ENCODE measurements at places on chromosomes 6 and 20.

- DNase-seq: no peak
Observed at GRCh38 chr20:34262488-34263288, 21.5 kb downstream of the ASIP start.

GRCh38 chr20:36672991-36673390 is 27.0 kb upstream of the SLA2 start:
- no peak for DNase-seq

DNA sequence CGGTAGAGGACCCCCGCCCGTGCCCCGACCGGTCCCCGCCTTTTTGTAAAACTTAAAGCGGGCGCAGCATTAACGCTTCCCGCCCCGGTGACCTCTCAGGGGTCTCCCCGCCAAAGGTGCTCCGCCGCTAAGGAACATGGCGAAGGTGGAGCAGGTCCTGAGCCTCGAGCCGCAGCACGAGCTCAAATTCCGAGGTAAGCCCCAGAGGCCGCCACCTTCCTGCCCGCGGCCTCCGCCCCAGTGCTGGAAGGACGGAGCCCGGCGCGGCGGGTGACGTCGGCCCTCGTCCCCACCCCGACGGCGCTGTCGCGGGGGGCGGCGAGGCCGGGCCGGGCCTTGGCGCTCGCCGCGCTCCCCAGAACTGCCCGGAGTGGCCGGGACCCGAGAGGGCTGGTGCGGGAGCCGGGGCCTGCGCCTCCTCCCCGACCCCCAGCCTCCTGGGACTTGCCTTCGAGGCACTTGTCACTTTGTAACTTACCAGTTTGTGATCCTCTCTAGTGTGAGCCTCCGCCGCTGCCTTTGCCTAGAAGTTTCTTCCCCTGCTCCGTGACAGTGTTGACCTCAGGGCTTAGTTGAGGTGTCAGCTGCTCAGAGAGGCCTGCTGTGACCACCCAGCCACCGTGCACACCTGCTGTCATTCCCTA is 417 bp downstream of the VAPB start:
- no peak for DNase-seq

DNA sequence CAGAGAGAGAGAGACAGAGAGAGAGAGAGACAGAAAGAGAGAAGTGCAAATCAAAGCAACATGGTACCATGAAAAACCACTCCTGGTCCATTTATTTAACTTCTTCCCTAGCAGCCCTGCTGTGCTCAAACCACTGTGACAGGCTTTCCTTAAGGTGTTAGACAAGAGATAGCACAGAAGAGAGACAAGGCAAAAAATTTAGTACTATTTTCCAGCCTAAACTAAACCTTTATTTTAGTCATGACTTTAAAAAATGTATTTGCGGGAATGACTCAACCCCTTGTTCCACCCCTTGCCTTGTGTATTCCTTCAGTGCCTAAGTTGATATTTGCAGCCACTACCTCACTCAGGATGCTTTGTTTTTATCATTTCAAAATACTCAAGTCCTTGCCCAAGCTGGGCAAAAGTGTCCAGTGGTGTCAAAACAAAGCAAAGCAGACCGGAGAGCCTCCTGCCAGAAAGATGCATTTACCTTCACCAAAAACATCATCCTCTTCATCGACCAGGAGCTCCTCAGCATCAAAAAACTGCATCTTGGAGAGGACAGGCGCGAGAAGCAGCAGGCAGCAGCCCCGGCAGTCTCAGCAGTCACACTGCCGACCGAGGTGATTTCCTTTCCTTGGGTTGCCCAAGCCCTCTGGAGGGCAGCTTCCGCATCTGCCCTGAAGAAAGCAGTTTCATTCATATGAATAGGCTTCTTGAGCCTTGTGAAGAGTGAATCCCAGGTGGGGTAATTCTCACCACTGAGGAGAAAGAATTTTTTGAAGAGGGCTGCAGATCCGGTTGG is at the start of gene RIPOR2:
Gene RIPOR2, minus strand, starts transcription at position 595 of the 787 bp plus-strand sequence. Its CDS starts 62 bp downstream, at position 533.
- peak; percentile 56 for DNase-seq

GRCh38 chr20:20856306-20856705 is 143.9 kb upstream of the RALGAPA2 start:
- no peak for DNase-seq

DNA sequence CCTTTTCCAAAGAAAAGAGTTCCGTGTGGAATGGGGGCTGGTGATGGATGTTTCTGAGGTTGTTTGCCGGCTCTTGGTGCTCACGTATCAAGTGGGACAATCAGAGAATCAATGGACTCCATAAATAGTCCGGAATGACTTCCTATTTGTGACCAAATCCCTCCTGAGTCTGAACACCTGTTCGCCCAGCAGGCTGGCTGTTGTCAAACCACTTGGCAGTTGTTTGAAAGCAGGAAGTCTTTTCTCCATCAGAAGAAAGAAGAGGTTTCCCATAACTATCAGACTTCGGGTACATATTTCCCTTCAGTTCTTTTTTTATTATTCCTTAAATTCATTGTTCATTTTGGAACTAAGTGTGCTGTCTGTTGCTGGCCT is 154.7 kb upstream of the RIN2 start:
- DNase-seq: no peak

DNA sequence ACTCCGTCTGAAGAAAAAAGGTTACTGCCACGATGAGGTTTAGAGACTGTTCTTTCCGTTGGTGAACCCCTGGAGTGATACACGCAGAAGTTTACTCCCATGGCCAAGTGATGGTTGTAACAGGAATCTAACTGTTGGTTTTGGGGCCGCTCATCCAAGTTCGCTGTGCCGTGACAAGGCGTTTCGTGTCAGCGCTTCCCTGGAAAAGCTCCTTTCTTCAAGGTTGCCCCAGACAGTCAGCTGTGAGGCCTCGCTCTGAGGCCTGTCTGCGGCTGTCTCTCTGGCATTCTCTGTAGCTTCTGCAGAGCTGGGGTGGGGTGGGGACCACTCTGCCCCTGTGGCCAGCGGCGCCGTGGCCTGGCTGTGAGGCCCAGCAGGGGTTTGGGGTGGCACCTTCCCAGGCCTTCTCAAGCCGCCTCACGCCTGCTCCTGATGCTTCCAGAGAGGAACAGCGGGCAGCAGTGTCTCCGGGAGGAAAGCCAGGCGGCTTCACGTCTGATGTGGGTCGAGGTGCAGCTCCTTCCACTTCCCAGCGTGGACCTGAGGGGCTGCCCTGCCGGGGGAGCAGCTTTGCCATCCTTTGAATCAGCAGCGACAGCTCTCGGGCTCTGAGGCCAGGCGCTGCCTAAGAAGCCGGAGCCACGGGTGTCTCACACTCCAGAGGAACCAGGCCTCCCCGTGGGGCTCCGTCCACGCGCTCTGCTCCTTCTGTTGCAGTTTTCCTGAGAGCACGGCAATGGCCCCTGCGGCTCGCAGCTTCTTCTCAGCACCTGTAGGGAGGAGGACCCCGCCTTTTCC is 76.2 kb downstream of the SMOC2 start:
- DNase-seq: no peak

- no peak for DNase-seq
Observed at GRCh38 chr20:63124092-63124781, 91.7 kb downstream of the YTHDF1 start.

DNA sequence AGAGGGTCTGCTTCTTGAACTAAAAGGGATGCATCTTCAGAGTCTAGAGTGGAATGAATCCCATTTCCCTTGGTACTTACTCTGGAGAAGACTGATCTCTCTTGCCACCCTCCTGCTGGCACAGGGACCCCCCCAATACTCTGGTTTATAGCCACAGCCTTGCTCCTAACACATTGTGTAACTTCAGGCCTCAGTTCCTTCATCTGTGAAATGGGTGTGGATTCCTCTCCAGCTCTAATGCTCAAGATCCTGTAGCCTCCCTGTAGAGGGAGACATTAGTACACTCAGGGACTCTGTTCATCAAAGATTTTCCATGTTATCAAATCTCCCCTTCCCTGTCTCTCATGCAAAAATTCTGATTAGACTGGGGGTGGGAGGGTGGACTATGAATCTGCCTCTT is 315.7 kb upstream of the MOCS1 start:
- DNase-seq: no peak

- DNase-seq: no peak
Observed at GRCh38 chr6:162532283-162533008, 195.1 kb downstream of the PRKN start.

All from CD8-positive, alpha-beta memory T cell (primary cell).